ENCODE measurements at places on chromosomes 12 and 14.
A peak's percentile ranks its signal among the peaks of the same experiment; 100 is the strongest.

DNA sequence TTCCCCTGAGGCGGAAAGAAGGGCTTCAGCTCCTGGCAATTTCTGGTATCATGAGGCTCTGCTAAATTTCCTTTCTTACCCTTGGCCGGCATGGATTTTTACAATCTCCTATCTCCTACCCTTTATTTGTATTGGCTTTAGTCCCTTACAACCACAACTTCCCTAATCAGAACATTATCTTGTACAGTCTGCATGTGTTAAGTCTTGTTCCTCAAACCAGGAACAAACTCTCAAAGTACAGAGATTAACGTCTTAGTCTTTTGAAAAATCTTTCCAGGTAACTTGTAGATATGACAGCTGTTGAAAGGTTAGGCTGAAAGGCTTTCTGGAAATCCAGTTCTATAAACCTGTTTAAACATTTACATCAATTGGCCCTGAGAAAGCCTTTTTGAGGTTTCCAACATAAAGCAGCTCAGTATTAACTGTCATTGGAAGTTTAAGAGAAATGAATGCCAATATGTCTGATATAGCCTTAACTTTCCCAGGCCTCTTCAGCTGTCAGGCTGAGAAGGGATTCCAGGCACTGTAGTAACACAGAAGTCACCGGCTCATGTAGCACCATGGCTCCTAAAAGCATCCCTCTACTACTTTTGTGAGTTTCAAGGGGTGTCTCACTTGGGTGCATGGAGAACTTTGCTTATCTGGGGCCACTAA, 360.5 kb downstream of the FUT8 start:
- DNase-seq, result no peak

DNA sequence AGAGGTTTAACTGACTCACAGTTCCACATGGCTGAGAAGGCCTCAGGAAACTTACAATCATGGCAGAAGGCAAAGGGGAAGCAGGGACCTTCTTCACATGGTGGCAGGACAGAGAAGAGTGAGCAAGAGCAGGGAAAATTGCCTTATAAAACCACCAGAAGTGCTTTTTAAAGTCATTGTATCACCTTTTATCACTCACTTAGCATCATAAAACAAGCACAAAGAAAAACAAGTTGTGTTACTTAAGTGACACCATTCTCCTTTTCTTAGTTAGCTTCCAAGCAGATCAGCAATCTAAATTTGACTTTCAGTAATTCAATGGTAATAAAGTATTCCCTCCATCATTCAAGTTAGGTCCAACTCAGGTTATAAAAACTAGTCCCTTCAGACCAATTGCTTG, 28.5 kb downstream of the OSBPL8 start:
- no peak for DNase-seq

DNA sequence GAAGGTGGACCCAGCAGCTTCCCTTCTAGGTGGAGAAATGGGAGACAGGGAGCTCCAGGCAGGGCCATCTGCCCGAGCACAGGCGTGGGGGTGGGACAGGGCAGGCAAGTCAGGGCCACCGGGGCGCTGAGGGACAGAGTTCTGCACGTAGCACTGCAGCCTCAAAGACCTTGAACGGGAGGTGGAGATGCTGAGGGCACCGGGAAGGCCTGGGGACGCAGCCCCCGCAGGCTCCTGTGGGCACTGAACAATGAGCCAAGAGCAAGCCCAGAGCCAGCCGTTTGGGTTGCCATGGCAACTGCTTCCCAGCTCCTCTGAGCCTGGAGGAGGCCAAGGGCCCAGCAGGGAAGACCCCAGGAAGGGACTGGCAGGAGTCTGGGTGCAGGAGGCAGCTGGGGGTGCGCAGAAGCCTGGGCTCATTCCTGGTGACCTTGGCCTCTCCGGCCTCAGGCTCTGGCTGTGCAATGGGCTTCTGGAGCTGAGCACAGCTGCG, 3.4 kb downstream of the LBHD2 start:
- DNase-seq, result peak; percentile 53

DNA sequence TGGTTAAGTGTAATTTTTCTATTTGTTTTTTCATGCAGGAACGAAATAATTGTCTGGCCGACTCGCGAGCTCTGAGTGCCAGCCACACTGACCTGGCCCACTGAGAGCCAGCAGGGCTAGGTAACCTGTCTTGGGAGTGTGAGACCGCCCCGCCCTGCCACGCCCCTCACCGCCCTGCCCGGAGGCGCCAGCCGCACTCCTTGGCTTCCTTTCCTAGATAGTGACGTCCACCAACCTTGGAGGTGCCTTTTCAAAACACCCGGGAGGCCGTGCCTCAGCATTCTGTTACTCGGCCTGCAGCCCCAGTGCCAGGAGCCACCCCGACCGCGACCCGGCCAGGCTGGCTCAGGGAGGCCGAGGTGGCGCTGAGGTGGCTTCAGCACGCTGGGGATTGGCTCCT, 21.7 kb downstream of the XRCC3 start:
- DNase-seq, result no peak

DNA sequence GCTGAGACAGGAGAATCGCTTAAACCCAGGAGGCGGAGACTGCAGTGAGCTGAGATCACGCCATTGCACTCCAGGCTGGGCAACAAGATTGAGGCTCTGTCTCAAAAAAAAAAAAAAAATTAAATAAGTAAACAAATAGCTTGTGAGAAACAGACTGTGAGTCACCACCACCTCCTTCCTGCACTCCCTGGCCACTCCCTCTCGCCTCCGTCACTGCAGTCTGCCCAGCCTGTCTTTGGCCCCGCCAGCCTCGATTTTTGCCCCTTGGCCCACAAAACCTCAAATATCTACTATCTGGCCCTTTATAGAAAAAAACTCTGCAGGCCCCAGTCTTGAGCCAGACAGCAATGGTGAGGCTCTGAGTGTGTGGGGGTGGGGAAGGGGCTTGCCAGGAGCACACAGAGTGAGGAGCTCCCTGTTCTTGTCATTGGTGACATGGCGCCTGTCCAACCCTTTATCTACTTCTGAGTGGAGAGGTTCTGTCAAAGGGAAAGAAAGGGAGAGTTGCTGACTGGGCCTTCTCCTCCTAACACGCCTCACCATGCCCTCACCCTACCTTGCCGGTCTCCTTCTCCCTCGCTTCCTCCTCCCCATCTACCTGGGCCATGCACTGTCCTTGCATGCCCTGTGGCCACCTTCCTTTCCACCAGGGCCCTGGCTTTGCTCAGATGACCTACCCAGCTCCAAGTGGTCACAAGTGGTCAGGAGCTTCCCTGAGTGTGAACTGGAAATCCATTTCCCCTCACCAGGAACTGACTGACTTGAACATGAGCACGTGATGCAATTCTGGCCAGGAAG, 22.1 kb downstream of the LGMN start:
- no peak for DNase-seq

DNA sequence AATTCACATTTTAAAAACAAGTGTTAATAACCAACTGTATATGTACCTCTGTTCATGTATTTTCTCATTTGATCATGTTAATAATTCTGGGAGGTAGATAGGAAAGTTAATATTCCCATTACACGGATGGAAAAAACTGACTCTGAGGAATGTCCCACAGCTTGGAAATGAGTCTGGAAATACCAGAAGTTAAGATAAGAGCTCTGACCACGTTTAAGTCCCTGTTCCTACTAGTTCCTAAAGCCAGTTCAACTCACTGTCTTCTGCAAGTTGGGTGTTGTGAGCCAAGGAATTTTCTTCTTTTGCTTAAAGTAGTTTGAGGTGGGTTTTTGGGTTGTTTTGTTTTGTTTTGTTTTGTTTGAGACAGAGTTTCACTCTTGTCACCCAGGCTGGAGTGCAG, 104.5 kb downstream of the TMEM30B start:
- no peak for DNase-seq

GRCh38 chr12:67331123-67331522, 62.0 kb downstream of the CAND1 start:
- DNase-seq, result no peak

DNA sequence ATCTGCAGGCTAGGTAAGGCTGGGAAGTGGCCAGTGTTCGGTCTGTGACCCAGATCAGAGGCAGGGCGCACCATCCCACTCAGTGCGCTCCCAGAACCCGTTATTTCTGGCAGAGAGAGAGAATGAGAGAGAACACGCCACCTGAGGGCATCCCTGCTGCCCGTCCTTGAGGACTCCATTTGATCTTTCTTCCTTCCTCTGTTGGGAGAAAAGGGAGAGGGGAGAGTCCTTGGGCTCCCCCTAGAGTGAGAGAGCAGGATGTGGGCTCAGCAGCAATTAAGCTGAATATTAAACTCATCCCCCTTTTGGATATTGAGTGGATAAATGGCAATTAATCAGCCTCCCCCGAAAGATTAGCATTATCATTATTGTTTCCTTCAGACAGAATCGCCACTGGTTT, 70.6 kb downstream of the IFT43 start:
- peak; percentile 59 for DNase-seq

GRCh38 chr12:123113026-123113425, 37.9 kb downstream of the PITPNM2 start:
- DNase-seq, result no peak

GRCh38 chr12:91785655-91786498, 359.8 kb downstream of the BTG1 start:
- no peak for DNase-seq

DNA sequence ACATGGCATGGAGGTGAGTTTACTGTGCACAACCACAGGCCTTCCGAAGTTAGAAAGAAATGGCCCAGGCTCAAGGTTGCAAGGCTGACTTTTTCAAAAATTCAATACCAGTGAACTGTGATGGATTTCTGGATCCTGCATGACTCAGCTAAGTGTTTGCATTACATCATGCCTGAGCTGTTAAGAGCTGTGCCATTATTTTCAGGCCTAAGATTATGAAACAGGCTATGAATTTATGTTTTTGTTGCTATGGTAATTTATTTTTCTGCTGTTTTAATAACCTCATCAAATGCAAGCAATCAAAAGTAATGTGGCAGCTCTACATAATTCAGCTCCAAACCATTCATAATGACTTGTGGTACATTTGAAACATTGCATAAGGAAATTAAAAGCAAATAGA, 457.7 kb upstream of the TMEM132C start:
- no peak for DNase-seq

- no peak for DNase-seq
Observed at GRCh38 chr12:51672334-51672733, 81.3 kb downstream of the SCN8A start.

DNA sequence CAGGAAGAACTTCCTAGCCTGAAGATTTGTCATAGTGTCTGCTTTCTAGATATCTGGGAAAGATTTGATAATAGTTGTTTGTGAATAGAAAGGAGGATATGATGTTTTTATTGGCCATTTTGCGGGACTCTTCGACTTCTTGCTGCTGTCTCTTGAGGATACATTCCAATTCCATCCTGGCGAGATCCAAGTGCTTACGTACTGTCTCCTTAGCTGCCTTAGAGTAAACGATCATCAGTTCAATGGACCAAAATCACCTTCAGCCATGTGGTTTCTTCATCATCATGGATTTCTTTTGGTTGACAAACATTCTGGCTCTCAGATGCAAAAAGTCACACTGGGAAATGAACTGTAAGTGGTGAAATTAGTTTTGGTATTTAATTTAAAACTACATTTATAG, 82.7 kb upstream of the SCN8A start:
- DNase-seq, result no peak

GRCh38 chr12:104057771-104058197, 6.5 kb upstream of the HCFC2 start:
- peak; percentile 18 for DNase-seq

DNA sequence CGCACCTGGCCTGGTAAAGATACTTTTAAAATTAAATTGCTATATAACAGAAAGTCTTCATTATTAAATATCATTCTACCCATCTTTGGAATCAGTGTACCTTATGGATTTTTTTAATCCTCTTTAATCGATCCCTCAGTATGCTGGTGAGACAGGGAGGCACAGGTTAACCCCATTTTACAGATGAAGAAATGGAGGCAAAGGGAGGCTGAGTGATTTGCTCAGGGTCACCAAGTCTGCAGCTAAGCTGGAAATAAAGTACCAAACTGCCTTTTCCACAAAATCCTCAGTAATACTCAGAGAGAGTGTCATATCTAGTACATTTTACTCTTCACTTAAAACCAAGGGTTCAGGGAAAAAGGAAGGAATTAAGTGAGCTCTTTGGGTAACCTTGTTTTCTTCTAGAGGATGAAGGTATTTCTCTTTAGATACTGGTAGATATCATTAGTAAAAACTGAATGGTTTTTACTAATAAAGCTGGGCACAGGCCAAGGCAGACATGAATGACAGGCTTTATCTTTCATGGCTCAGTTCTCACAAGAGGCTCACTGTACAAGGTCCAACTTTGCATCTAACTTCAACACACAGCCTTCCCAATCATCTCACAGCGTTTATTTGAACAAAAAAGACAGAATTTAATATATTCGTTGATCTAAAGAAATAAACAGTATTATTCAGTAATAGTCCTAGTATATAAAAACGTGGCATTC, 35.3 kb upstream of the TTC7B start:
- DNase-seq, result no peak

DNA sequence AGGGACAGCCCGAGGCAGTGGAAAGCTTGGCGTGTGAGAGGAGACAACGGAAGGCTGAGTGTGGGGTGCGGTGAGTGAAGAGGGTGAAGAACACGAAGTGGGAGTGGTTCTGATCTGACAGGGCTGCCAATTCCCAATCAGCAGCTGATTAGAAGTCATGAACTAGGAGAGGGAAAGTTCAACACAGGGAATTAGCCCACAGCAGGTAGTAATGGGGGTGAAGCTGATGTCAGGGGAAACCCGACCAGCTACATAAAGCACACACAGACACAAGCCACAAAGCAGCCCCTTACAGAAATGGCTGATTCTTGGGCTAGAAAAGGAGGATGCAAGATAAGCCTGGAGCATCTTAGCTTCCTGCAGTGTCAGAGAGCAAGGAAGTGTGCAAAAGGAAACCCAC, 47.5 kb upstream of the TCL1A start:
- no peak for DNase-seq

DNA sequence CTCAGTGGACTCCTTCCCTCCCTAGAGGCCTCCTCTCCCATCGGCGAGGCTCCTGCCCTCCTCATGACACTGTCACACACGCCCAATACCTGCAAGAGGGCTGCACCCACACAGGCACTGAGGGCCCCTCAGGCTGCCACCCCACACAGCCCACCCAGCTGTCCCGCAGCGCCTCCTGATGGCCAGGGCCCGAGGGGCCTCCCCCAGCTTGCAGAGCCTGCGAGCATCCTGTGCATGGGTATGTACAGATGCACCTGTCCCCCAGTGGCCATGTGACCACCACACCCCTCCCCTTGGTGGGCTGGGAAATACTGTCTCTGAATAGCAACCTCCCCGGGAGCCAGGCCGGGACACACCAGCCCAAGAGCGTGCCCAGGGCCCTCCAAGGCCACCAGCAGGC, 19.0 kb upstream of the NUDT14 start:
- no peak for DNase-seq

DNA sequence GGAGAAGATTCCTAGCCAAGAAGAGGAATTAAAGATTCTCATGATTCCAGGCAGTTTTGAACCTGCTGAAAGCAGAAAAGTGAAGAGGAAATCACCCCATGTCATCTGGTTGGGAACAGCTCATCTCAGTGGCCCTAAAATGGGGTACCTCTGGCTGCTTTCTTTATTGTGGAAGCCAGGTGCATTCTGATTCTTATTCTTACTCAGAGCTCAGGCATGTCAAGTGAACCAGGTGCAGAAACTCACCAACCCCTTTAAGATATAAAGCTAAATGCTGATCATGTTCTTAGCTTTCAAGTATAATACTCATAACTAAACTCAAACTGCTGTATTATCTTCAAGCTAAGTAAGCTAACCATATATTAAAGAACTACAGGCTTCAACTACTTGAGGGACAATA, 253.9 kb upstream of the ARID2 start:
- DNase-seq, result no peak

Data from NCI-H524 (cell line).